ENCODE measurements at places on chromosomes 1 and 21.

GRCh38 chr1:25577134-25577920 lies 33.9 kb downstream of the LDLRAP1 start:
- no peak for DNase-seq

DNA sequence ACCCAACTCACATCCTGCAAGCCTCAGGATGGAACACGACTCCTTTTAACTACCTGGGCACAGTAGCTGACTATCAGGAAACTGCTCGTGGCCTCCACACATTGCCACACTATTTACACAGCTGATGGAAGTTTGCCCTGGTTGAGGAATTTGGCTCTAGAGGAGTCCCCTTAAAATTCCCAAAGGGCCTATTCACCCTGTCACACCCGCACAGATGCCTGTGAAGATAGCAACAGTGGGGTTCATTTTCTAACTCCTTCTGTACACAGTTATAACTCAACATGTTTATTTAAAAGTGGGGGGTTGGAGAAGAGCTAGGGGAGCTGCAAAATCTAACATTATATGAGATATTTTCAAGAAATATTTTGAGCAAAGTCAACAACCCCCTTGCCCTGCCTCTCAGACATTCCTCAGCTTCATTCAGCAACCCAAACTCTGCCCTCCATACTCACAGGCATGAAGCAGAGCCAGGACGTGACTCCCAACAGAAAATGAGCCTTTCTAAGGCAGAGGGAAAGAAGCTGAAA lies 35.8 kb upstream of the CCN1 start:
- no peak for DNase-seq

GRCh38 chr1:88774151-88774556 lies 90.1 kb downstream of the PKN2 start:
- DNase-seq: no peak

DNA sequence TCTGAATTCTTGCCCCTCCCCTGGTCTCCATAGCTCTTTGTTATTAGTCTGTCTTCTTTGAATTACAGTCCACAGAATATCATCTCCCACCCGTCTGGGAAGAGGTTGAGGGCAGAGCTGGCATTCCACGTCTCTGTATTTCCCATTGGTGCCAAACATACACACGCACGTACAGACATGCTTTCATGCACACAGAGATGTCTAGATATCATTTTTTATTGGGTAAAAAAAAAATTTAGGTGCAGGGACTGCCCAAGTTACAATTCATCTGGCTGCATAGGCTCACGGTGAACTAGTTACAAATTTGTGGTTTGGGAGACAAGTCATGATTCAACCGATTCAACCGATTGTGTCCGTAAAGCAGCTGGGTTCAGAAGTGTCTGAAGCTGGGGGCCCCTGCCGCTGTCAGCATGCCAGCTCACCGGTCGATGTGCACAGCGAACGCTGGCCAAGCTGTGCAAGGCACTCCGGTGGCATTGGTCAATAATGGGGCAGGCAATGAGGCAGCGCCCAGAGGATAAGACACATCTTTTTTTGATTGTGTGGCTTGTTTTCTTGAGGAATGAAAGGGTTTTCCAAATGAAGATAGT lies 73.7 kb downstream of the KCNN3 start:
- DNase-seq: no peak

- no peak for DNase-seq
Observed at GRCh38 chr1:150227228-150227627, 8.7 kb downstream of the ANP32E start.

DNA sequence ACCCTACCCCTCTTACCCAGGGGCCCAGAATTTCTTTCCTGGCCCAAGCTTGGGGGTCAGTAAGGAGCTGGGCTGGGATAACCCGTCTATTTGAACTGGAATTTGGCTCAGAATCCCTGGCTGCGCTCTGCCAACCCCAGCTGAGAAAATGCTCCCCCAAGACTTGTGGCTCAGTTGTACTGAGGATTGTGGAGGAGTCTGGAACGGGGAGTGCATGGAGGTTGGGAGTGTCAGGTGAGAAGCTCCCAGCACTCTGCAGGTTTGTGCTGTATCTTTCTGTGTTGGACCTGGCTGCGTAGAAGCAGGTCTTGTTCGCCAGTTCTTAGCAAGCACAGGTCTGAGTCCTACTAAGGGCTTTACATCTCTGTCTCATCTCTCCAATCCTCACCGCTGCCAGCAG lies 1.6 kb downstream of the TCEA3 start:
- DNase-seq: no peak

GRCh38 chr1:50976890-50977574 lies 7.0 kb downstream of the CDKN2C start:
- peak; percentile 24 for DNase-seq

GRCh38 chr21:33395891-33396331 lies 7.3 kb upstream of the IFNGR2 start:
- no peak for DNase-seq

GRCh38 chr1:7975212-7975865 lies 13.8 kb downstream of the PARK7 start:
- peak; percentile 18 for DNase-seq

DNA sequence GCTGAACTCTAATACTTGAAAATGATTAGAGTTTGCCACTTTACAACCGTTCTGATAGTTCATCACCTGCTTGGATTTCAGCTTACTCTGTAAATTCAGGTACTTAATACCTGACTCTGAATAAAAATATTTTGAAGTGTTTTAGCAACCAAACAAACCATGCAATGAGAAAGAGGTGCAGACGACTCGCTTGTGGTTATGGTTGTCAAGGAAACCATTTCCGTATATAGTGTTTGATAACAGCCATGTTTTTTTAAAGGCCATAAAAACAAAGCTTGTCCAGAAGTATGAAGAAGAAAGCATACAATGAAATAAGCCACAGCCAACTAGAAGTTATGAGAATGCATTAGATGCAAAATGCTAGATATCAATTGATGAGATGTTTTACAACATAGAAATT lies 167.2 kb upstream of the HMCN1 start:
- no peak for DNase-seq

DNA sequence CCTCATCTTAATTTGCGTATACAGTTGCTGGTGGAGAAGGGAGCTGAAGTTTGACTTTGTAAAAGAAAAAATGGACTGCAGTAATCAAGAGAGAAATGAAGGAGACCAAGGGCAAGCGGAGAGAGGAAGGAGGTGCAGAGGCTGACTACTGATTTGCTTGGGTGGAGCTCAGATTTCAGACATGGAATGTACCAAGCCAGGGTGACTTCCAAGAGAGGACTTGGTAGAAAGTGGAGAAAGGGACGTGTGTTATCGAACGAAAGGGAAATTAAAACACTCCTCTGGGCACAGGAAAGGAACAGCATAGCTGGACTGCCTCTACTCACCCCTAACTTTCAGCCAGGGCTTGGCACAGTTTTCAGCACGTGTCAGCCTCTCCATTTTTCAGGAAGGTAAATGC lies 15.1 kb upstream of the HEATR1 start:
- DNase-seq: no peak

DNA sequence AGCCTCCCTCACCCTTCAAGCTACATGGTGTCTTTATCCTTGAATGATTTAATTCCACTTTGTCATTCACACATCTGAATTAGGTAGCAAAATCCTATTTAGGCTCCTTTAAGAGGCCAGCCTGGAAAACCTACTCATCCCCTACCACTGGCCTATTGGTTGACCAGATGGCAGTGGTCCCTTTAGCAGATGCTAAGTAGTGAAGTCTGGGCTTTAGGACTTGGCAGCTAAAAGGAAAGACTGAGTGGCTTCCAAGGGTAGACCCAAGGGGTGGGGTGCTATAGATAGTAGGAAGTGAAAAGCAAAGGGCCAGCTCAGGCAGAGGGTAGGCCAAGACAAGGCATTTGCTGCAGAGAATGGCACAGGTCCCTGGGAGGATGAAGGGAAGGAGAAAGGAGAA lies 46.6 kb downstream of the KCNJ6 start:
- DNase-seq: no peak
